Activated naive CD8-positive, alpha-beta T cell treated with anti-CD3 and anti-CD28 coated beads, Interleukin-2, amount 10 ng/mL, durations not matched to agents 7 days and 5 days (primary cell): ENCODE measurements at places on chromosomes 13 and 19. TPM values are rescaled to one million over a fixed set of nuclear protein-coding genes. Genes with fewer than 3 reads are reported as not detected.
A peak's percentile ranks its signal among the peaks of the same experiment; 100 is the strongest.

Gene ZNF93
- total RNA-seq = 22.2 TPM

GRCh38 chr13:26824581-26824980, 64.0 kb upstream of the GPR12 start:
- no peak for DNase-seq

DNA sequence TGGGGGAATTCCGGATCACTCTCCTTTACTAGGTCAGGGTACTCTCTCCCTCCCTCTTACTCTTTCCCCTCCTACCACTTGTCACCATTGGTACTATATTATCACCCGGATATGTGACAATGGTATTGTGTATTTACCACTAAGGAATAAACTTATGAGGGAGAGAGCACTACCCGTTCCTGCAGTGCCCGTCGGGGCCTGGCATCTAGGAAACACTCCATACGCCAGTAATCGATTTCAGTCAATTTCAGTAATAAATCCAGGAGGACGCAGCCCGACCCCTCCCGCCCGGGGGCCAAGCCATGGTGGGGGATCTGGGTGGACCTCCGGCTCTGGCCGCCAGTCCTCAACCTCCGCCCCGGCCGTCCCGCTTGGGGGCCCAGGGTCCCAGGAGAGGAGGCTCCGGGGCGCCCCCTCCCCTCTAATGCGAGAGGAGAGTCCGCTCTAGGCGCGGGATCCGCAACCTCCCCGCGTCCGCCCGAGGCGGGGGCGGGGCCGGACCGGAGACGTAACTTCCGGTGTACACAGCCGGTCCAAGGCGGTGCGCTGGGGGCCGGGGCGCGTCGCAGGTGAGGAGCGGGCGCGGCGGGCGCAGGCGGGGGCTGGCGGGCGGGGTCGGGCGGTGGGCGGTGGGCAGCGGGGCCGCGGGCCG, at the start of gene GARRE1:
Gene GARRE1, plus strand, starts transcription at position 509 of the 652 bp plus-strand sequence. CDS start 45,920 bp downstream, outside the sequence.
- DNase-seq = peak; percentile 90

GRCh38 chr13:75946536-75947284, 310.6 kb downstream of the LMO7 start:
- DNase-seq = no peak

DNA sequence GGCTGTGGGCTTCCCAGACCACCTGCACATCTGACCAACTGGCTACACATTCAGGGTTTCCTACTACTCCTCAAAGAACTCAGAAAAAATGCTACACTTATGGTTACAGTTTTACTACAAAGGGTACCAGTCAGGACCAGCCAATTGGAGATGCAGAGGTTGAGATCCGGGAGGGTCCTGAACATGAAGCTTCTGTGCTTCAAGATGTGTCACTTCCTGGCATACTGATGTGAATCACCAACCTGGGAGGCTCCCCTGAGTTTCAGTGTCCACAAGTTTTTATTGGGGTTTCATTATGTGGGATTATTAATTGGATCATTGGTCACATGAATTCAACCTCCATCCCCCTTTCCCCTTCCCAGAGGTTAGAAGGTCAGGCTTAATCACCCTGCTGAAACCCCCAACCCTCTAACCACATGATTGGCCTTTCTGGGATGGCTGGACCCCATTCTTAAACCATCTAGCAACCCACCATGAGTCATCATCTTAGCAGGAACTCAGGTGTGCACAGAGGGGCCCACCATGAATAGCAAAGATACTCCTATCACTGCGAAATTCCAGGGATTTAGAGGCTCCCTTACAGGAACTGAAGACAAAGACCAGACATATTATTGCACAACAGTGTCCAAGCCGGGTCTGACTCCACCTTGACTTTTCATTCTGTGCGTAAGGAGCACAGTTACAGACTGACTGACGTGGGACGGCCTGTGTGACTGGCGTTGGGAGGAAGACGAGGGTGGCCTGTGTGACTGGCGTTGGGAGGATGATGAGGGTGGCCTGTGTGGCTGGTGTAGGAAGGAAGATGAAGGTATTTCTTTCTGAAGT, 90.7 kb downstream of the ATP8A2 start:
- no peak for DNase-seq

DNA sequence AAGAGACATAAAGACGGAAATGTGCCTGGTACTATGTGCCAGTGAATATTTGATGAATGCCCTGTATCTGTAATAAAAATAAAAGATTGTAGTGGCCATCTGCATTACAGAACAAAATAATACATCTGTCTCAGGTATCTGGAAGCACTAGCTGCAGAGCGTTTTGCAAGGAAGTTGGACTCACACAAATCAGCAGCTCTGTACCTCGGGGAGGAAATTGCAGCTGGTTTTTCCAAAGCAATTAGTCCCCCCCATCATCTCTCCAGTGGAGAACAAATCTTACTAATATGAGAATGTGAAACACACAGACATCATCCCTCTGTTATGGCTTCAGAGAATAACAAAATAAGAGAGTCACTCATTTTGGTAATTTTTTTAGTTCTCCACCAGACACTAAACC, 245.3 kb downstream of the ITGBL1 start:
- no peak for DNase-seq
